ENCODE measurements at places on chromosomes 16 and 17.

DNA sequence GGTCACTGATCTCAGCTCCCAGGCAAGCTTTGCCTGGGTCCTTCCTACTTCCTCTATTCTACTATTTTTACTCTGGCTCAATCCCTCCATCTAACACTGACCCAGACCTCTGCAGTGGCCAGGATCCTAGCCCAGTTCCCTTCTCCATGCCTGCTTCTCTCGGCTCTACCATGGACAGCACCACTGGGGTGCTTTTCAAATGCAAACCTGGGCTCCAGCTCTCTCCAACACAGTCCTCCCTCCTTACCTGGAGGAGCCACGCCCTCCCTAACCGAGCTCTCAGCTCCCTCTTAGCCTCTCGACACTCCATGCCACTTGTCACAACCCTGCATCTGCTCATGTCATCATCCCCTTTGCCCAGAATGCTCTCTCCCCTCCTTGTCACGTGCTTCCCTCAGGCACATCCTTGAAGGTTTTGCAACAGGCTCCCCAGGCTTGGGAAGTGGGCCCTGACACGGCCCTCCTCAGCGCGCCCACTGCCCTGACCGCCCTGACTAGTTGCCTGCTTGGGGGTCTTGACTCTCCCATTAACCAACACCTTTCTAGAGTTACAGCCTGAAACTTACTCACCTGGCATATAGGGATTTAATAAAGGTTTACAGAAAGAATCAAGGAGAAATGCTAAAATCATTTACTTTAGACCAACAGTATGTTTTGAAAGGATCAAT is 41.6 kb downstream of the MARF1 start:
- DNase-seq: no peak

GRCh38 chr16:83589576-83589975 is 218.2 kb upstream of the HSBP1 start:
- DNase-seq: no peak

DNA sequence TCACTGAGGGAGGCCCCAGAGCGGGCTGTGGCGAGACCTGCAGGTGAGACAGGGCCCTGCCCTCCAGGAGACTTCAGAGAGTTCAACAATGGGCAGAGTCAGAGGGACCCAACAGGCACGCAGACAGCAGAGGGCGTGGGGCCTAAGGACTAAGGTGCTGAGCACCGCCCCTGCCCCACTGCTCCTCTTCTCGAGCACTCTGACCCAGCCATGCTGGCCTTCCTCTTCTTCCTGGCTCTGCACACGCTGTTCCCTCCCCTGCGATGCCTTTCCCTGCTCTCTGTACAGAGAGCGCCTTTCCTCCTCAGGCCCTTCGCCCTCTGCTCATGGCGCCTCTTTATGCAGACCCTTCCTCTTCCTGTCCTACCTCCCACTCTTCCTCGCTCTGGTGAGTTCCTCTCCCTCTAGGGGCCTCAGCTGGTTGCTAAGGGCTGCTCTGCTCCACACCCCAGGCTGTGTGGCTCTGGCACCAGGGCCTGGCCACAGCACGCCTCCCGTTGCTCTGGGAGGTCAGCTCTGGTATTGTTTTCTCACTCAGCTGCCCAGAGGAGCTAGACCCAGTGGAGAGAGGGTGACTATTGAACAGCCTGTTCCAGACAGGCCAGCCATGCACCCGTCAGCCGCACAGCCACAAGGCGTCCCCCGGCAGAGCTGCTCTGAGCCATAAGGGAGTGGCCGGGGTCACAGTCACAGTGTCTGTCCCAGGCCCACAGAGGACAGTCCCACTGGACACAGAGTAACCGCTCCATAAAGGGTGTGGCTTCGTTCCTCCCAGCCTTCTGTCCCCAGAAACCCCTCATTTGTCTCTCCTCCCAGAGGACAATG is 13.6 kb upstream of the RASD1 start:
- no peak for DNase-seq

DNA sequence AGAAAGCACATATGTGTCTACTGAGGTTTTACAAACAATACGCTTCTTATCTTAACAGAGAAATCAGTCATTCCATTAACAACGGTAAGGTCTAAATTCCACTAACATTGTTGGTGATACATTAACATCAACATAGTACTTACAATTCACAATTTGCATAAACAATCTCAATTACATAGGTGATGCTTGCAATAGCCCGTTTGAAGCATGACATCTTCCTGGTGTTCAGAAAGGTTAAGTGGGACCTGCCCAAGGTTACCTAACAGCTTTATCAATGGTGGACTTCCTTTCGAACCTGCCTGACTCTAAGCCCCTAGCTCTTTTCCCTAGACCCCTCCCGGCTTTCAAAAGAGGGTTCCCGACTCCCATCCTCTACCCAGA is 699 bp downstream of the FAM222B start:
- no peak for DNase-seq

DNA sequence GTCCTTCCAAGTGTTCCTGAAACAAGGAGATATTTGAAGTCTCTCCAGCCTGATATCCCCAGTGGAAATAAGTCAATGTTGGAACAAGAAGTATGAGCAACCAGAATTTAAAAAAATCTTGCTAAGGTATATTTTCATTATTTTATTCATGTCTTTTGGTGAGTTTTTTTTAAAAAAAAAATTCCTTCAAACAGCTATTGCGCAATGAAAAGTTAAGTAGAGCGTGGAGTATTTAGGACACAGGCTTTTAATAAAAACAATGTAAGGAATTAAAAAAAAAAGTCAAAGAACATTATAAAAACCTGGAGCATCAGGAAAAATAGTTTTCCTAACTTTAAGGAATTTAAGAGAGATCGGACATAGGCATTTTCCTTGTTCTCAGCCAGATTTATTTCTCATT is 940.4 kb downstream of the KCNJ2 start:
- no peak for DNase-seq

DNA sequence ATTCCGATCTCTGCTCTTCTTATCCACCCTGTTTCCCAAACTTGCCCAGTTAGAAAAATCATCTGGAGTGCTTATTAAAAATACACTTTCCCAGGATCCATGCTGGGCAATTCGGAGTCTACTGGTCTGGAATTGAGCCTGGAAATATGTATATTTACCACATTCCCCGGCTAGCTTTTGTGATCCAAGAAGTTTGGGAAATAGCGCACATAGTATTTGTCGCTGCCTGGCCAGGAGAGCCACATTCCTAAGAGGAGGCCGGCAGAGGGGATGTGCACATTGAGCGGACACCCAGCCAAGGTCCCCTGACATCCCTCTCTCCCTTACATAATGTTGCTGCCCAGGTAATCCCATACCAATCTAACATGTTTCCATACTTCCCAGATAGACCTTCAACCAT is 62.1 kb upstream of the TMEM97 start:
- DNase-seq: no peak

DNA sequence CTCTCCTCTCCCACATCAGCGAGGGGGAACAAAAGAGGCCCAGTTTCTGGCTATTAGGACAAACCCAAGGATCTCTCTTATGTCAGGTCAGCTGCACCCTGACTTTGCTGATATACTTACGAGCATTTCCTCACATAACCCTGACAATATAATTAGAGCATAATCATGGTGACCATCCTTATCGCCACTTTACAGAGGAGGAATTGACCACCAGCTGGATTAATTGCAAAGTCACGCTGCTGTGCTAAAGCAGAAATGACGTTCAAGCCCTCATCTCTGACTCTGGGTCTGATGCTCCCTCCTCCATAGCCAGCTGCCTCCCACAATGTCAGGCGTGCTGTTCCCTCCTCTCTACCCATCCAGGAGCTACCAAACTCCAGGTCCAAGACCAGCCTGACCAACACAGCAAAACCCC is 42.6 kb downstream of the TRARG1 start:
- DNase-seq: no peak

DNA sequence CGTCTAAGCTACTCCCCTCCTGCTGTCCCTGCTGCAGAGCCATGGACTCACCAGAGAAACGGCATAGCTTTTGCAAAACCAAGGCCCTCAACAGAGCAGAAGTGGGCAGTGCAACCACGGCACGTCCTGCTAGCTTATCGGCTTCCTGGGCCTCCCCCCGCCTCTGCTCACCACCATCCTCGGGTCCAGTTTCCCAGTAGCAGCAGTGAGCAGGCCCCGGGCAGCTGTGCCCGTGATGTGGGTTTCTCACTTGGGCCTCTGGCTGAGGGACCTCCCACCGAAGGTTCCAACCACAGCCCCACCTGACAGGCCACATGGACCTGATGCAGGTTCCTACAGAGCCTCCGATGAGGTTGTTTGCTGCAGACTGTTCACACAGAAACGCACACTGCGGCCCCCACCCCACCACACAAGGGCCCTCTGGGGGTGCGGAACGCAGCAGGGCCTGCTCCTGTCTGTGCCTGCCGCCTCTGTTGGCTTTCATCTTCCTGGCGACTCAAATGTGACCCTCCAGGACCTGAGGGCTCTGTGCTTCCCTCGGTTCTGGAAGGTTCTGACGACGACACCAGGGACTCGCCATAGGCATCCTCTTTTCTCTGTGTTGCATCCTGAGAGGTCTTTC is 24.8 kb downstream of the PDIA2 start:
- DNase-seq: no peak
